ENCODE measurements at places on chromosomes 12 and 14.

DNA sequence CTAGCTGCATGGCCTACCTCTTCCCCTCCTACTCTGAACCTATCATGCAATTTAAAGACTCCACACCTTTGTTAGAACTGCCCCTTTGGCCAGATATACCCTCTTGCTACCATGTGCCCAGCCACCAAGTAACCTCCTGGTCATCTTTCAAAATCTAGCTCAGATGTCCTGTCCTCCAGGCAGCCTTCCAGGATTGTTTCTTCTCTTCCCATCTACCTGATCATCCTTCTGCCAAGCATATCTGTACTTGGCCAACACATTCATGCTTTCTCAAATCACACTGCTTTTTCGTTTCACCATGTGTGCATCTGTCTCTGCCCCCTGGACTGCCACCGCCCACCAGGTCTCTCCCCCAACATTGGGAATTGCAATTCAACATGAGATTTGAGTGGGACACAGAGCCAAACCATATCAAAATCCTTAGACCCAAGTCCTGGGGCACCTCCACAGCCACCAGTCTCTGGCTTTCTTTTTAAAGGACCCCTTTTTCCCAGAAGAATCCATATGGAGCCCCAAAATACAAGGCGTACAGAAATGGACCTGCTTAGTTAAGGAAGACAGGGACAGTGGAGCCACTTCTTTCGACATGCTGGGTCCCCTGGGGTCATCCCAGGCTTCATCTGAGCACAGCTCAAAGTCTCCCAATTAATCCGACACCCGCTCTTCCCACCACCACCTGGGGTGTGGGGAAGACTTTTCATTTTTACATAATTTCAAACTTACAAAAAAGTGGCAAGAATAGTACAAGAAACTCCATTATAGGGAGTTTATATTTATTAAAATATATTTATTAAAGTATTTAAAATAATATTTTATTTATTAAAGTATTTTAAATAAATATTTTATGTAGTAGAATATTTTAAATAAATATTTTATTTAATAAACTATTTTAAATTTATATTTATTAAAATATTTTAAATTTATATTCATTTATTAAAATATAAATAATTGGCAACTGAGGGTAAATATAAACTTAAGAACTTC lies 7.9 kb upstream of the CMKLR1 start:
- DNase-seq = no peak

DNA sequence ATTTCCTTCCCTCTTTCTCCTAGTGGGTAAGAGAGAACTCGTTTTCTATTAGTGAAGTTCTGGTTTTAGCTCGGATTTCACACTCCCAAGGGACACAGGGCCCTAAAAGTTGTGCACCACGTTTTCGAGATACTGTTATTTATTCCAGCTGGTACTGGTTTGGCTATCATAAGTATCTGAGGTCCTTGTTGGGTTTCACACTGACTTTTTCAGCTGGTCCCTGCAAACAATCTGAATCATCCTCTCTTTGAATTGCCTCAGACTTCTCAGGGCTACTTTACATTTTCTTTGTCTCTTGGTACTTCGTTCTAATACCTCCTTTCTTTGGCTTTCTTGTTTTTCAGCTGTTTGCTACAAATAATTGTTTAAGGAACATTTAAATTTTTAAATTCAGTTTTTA lies 75.7 kb downstream of the SCN8A start:
- no peak for DNase-seq

- peak; percentile 62 for DNase-seq
Observed at GRCh38 chr14:103619057-103619456, 10.0 kb upstream of the KLC1 start.

GRCh38 chr14:77148510-77149231 lies 7.1 kb upstream of the ZDHHC22 start:
- no peak for DNase-seq

DNA sequence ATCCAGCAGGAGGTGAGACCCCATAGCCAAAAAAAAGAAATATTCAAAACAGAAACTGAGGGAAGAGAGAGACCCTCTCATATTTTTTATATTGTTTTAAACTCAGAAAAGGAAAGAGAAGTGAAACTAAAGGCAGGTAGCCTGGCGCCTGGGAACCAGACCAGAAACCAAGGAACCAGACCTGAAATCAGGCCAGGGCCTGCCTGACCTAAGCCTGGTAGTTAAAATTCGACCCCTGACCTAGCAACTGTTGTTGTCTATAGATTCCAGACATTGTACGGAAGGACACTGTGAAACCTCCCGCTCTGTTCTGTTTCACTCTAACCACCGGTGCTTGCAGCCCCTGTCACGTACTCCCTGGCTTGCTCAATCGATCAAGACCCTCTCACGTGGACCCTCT lies 38.5 kb upstream of the CD163 start:
- no peak for DNase-seq

GRCh38 chr12:100445081-100445481 lies 28.6 kb upstream of the NR1H4 start:
- no peak for DNase-seq

GRCh38 chr12:20695232-20695631 lies at the start of gene SLCO1C1:
Gene SLCO1C1, plus strand, starts transcription at chr12:20695332. Its CDS starts 4,245 bp downstream, at chr12:20699577.
- no peak for DNase-seq

DNA sequence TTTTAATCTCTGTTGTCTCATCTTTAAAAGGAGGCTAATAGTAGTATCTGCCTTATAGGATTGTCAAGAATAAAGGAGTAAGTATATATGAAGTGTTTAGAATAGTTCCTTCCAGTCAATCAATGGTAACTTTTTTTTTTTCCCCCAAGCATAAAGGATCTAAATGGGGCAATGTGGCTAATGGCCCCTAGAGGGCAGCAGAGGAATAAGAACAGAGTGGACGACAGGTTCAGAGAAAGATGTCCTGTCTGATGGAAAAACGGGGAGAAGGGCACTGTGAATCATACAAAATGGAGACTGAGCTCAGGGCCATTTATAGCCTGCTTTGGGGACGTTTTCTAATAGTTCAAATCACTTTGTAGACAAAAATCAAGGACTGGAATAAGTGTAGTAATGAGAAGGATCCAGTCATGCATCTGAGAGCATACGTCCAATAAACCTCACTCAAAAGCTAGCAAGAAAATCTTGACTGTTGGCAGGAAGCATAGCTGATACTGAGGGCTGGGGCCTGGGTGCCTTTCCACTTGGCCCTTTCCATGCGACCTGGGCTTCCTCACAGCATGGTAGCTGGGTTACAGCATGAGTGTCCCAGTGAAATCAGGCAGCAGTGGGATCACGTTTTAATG lies 51.3 kb downstream of the IFNG-AS1 start:
- DNase-seq = peak; percentile 77

GRCh38 chr12:32270818-32271710 lies 128.3 kb upstream of the FGD4 start:
- peak; percentile 43 for DNase-seq

GRCh38 chr14:73432124-73432523 lies 26.2 kb downstream of the NUMB start:
- DNase-seq = no peak

- DNase-seq = peak; percentile 35
Observed at GRCh38 chr12:109053382-109054123, 1.2 kb downstream of the USP30 start.

- DNase-seq = no peak
Observed at GRCh38 chr12:112096070-112096469, 12.5 kb downstream of the NAA25 start.

DNA sequence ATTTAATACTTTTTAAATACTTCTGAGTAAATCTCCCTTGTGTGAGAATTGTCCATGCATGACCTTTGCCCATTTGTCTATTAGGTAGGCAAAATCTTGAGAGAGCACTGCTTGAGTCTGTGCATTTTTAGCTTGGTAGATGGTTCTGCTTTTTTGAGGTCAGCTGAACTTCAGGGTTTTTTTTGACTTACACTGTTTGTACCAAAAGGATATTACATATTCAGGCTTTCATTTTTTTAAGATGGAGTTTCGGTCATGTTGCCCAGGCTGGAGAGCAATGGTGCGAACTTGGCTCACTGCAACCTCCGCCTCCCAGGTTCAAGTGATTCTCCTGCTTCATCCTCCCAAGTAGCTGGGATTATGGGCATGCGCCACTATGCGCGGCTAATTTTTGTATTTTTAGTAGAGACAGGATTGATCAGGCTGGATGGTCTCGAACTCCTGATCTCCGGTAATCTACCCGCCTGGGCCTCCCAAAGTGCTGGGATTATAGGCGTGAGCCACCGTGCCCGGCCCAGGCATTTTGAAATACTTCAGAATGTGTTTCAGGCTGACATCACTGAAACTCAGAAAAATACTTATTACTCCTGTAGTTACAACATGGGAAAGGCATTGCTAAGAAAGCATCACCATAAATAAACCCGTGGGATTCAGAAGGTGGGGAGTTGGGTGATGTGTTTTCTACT lies 11.1 kb downstream of the RASSF3 start:
- DNase-seq = peak; percentile 62

DNA sequence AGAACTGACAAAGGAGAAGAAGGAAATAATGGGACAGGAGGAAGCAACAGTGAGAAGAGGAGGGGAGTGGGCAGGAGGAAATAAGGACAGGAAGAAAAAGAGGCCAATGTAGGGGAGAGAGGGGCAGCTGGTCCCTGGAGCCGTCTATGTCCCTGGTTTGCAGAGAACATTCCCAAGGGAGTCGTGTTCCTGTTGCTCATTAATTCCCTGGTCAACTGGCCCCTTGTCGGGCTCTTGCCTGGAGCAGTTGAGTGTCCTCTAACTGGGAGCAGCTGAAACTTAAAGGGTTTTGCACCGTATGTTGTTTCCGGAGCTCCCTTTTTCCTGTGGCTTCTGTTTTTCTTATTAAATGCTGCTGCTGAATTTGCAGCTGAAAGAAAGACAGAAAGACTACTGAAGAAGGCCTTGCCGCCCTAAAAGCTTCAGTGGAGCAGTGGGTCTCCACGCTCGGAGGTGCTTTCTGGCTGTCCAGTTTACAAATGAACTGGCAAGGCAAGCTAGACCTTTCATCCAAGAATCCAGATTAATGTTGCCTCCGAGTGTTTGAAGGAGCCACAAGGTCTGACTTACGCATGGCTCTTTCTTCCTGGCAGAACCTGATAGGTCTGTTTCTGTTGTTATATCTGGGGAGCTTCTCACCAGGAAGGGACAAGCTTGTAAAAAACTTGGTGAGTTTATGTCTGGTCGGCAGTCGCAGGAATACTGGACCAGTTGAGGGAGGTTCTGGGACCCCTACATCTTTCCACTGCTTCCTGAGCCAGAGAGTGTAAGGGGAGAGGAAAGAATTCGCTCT lies 146.2 kb upstream of the RFLNA start:
- no peak for DNase-seq

DNA sequence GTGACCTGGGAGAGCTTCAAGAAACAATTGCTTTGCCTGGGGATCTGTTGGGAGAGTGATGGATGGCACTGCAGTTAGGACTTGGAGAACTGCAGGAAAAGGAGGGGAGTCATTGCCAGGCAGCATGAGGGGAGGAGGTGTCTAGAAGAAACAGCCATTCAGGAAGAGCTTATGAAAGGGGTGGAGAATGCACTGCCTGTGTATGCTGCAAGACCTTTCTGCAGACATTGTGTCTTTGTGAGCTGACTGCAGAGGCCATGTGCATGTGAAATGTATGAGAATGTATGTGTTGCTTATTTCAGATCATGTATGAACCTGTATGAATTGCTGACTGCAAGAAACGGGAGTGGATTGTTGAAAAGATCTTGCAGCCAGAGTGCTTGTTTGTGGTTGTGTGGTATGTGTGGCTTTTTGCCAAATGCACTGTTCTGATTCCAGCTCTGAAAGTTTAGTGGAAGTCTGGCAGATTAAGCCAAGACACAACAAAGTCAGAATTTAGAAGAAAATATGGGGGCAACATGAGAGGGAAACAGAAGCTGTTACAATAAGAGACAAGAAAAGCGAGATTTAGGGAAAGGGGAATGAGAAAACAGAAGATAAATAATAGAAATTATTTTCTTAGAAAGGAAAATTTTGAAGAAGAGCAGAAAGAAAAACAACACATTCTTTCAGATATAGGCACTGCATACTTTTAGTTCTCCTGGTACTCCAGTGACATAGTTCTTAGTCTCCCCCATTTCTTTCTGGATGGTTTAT lies 9.8 kb upstream of the RIMKLB start:
- peak; percentile 64 for DNase-seq

DNA sequence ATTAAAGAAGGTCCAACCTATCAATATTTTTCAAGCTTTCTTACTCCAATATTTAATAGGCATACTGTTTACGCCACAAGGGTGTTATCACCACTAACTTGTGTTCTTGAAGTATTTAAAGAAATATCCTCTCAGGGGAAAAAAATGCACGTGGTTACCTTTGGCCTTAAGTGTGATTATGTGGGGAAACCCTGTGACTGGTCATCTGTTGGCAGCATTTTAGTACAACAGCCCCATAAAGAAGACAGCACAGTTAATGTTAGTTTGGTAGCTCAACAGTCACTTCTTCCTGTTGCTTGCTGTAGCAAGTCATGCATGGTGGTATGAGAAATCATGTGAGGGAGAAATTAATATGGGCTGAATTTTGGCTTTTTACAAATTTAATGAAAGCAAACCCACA lies 1021.5 kb upstream of the TMEM132C start:
- DNase-seq = peak; percentile 77

GRCh38 chr12:70383484-70383883 lies 17.4 kb downstream of the KCNMB4 start:
- DNase-seq = no peak

- DNase-seq = peak; percentile 40
Observed at GRCh38 chr12:119938049-119938667, 50.9 kb upstream of the BICDL1 start.

- no peak for DNase-seq
Observed at GRCh38 chr12:94372461-94372860, 87.2 kb downstream of the CEP83 start.

GRCh38 chr12:31370531-31371255 lies 44.7 kb upstream of the SINHCAF start:
- DNase-seq = peak; percentile 8

DNA sequence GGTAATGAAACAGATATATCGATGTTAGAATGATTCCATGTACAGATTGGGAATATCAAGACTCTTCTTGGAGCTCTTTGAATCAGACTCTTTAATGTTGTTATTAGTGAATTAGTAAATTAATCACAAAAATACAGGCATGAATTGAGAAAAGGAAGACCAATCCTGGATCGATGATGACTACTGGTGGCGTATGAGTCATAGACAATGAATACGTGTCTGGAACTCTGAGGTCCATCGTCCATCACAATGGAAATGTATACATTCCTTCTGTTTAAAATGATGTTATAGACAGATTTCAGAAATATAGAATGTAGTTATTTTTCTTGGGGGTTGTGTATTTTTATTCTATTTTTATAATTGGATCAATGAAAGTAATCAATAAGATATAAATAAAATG lies 80.2 kb upstream of the RTL1 start:
- no peak for DNase-seq

- no peak for DNase-seq
Observed at GRCh38 chr12:70227911-70228310, 15.3 kb upstream of the CNOT2 start.

GRCh38 chr14:103897075-103897947 lies 30.9 kb upstream of the TDRD9 start:
- DNase-seq = no peak

GRCh38 chr12:12020762-12021161 lies 50.0 kb upstream of the BCL2L14 start:
- DNase-seq = no peak

DNA sequence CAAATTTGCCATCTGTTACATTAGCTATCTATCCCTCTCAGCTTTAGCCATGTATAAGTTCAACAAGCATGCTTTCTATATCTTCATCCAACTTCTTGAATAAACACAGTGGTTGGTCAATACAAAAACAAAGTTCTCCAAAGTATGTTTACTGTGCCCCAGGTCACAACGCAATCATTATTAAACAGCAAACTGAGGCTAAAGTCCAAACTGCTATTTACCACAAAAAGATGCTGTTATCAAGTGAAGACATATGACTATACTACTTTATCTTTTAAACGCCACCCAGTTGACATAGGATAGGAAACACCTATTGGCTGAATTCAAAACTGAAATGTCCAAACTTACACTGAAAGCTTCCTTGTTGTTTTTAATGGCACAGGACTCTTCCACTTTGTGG lies 11.7 kb downstream of the ZCCHC8 start:
- DNase-seq = no peak

All from M059J (cell line).